ENCODE measurements at places on chromosomes 2 and 18.
A peak's percentile ranks its signal among the peaks of the same experiment; 100 is the strongest.

- no peak for DNase-seq
These were observed 25.8 kb downstream of the IMPA2 start for GRCh38 chr18:12007063-12007462.

DNA sequence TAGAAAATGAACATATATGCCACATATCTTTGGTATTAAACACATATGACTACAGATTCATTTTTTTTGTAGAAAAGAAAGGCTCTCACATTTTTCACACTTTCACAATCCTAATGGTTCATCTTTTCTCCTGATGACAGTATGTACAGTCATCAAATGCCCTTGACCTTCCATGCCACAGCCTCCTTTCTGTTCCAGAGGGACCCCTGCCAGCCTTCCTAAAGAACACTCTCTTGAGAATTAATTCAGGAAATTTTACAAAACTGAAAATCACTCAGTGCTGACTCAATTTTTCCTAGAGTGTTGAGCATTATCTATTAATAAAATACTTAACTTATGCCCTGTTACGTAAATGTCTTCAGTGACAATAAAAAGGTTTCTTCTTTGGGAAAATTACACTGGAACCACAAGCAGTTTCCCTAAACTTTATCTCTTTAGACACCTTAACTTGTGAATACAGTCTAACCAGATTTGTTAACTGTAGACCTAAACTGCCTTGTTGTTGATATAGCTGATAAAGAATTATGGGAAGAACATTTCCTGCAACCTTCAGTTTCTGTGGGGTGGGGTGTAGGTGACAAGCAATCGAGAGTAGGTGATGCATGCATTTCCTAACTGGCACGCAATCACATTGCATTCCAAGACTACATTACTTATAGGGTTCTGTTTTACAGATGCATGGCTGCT is 15.3 kb upstream of the ACOXL start:
- no peak for DNase-seq

DNA sequence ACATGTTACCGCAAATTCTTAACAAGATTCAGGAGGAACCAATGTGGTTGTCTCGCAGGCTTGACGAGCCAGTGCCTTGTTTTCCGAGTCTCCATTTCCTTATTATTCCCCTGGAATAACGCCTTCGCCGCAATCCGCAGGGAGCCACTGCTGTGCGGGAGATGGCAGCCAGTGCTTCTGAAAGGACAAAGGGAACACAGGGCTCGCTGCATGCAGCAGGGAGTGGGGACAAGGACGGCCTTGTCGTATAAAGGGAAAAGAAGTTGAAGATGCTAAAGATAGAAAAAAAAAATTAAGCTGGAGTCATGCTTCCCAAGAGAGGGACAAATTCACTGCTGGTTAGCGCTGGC is 221.4 kb downstream of the NDUFA10 start:
- no peak for DNase-seq

DNA sequence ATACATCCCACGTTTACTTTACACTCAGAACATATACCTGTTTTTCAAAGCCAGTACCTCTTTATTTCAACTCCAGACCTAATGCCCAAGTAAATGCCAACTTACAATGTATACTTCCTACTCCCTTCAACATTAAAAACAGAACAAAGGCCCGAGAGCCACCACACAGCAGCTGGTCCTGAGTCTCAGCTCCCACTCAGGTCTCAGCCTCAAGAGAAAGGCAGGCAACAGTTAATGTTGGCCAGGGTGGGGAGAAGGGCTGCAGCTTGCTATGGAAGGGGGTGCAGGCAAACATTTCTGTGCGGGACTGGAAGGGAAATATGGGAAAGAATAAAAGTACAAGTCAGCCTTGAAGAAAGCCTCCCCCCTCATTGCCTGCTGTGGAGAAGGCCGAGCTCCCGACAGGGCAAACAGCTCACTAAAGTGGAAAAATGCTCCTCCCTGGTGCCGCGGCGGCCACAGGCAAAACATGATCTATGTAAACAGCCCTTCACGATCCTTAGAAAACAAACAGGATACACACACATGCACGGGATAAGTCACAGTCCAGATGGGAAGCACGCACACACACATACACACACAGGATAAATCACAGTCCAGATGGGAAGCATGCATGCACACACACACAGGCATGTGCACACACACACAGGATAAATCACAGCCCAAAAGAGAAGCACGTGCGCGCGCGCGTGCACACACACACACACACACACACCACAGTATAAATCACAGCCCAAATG is 67.4 kb downstream of the ADNP2 start:
- no peak for DNase-seq

DNA sequence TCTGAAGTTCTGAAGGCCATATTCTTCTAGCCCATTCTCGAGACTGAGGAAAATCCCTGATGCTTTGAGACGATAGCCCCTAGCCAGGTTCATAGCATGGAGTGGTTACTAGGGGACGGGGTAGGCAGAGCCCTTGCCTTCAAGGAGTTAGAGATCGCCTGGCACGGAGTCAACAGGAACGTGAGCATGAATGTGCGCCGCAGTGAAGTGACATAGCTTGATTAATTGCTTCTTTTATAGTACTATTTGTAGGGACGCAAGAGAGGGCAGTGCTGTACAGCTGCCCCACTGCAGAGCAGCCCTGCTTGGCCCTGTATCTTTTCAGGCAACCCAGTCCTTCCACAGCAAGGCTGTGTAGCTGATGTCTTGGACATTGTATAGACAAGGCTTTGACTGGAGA is 26.2 kb downstream of the HRH4 start:
- DNase-seq, result no peak

GRCh38 chr18:63143330-63143771 is 176.2 kb downstream of the BCL2 start:
- no peak for DNase-seq

GRCh38 chr2:84741182-84741822 is 139.6 kb downstream of the TRABD2A start:
- peak; percentile 19 for DNase-seq

- no peak for DNase-seq
These were observed 82.0 kb upstream of the NEDD4L start for GRCh38 chr18:57961876-57962505.

GRCh38 chr18:52667463-52668065 is 327.6 kb downstream of the DCC start:
- no peak for DNase-seq

DNA sequence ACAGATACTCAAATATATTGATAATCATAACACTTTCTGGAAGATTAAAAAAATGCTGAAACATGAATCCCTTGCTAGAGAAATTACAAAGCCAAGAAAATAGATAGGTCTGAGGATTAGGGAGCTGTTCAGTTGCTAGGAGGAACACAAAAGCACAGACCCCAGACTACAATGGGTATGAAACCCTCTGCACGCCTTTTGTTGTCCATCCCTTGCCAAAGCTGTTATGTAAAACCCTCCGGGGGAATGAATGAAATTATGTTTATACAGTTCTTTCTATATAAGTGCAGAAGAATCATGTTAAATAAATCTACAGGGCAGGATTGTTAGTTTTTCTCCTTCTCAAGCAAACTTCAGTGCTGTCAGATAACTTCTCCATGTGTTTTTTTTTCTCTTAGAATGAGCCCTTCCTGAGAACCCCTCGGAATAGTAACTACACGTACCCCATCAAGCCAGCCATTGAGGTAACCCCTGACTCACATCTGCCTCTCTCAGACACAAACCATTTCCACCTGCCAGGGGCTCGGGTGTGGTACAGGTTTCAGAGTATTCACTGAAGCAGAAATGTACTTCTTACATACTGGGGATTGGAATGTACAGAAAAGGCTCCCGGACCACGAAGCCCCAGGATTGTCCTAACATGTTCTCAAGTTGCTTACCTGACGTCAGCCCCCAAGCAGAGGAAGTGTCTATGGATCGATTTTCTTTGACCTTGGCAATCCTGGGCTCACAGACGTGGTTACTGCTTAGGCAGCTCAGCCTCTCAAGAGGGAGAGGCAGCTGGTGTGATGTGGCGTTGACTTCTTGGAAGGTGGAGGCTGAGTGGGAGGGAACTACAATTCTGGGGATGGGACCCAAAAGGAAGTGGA is 118.0 kb downstream of the PLB1 start:
- no peak for DNase-seq

All from central memory CD8-positive, alpha-beta T cell (primary cell).